Glutamatergic neuron (in vitro differentiated cells): ENCODE measurements at places on chromosomes 5 and 9.

GRCh38 chr5:132777209-132778069, at the start of gene SEPTIN8:
TSS of gene SEPTIN8 (minus strand) at chr5:132777239. CDS start at chr5:132777137, 102 bp downstream.
- peak within 1 kb of the TSS; percentile 78 for H3K4me3 ChIP-seq
- peaks cover 10% of the 10 kb centered on the region for H3K27me3 ChIP-seq
- H3K4me1 ChIP-seq = peaks cover 13% of the 10 kb centered on the region
- H3K27ac ChIP-seq = no peak within 1 kb of the TSS

- H3K27ac ChIP-seq = no peak overlapping the region
- no peaks in the 10 kb centered on the region for H3K36me3 ChIP-seq
- no peaks in the 10 kb centered on the region for H3K27me3 ChIP-seq
- no peak for DNase-seq
These were observed 221.8 kb downstream of the FAM114A2 start for GRCh38 chr5:153816870-153817269.

DNA sequence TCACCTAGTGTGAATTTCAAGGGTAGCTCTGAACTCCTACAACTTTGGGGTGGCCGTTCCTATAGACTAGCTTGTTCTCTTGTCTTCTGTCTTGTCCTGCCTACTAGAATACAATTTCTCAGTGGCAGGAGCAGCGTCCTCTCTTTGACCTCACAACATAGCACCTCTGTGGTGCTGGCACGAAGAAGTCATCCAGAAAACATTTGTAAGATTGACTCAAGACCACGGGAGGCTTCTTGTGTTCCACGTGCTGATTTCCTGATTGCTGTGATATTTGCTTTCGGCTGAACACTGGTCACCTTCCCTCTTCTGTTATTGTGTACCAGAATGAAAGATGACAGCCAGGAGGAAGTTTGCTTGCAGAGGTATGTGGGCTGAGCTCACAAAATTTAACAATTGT, 27.0 kb downstream of the SLC1A1 start:
- no peaks in the 10 kb centered on the region for H3K4me1 ChIP-seq
- no peak overlapping the region for H3K4me3 ChIP-seq
- no peaks in the 10 kb centered on the region for H3K36me3 ChIP-seq
- no peak overlapping the region for H3K27ac ChIP-seq

DNA sequence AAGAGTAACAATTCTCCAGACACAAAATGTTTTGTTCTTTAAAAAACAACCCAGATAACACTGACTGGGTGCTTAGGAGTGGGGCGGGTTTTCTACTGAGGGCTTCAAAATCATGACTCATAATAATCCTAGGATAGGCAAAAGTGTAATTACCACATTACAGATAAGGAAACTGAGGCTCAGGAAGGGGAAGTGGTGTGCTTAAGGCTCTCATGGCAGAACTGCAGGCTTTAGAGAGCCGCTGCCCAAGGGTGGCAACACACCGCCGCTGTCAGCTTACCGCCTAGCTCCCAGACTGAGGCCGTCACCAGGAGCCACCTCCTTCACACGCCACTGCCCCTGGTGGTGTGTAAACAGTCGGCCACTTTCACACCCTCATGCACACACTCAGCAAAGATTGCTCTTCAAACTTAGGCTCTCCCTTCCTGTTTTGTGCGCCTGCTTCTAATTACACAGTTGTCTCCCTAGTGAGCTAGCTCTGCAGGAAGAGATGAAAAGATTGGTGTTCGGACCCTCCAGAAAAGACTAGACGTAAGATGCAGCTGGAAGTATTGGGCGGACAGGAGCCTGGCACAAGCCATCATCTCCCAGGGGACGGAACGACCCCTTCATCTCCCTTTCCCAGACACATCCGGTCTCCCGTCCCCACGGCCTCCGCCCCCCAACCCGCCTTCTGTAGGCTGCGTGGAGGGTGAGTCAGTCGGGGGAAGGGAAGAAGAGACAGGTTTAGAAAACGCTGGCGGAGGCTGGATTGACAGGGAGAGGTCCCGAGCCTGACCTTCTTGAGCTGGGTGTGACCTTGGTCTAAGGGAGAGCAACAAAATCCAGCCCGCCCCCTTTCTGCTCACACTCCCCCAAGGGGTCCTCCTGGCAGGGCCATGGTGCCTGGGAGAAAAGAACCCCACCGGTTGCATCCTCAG, 162.7 kb downstream of the SYK start:
- H3K4me1 ChIP-seq = no peaks in the 10 kb centered on the region
- no peak for DNase-seq
- H3K27me3 ChIP-seq = peaks cover 5% of the 10 kb centered on the region
- H3K36me3 ChIP-seq = peaks cover 8% of the 10 kb centered on the region

GRCh38 chr5:39867923-39868322, 443.1 kb upstream of the DAB2 start:
- no peaks in the 10 kb centered on the region for H3K36me3 ChIP-seq
- no peak overlapping the region for H3K27ac ChIP-seq
